ENCODE measurements at places on chromosomes 3 and 15. TPM values are rescaled to one million over a fixed set of nuclear protein-coding genes. Genes with fewer than 3 reads are reported as not detected.

Gene PCNP
- total RNA-seq = 152 TPM

DNA sequence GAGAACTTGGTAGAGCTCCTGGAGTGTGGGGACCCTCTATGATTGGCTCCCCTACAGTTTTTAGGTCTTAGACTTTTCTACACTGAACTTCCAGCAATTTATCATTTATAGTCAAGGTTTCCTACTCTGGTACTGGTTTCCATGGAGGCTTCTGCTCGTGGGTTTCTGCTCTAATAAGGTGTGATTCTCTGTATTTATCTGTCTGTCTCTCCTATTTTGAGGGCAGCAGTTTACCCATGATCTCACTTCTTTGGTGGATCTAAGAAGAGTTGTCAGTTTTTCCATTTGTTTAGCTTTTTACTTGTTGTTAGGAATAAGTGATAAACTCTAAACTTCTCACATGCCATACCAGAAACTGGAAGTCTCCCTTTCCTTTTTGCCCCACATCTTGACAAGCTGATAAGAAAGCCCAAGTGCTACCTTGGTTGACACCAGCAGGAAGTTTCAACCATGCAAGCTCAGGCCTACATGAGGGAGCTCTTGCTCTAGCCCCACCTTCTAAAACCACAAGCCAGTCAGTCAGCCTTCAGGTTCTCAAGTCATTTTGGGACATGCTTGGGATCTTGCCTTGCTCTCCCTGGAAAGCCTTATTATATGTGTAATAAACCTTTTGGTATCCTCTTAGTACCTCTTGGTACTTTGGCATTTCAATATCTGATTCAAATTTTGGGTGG, 10.0 kb downstream of the TIMMDC1 start:
- H3K27me3 ChIP-seq = peaks cover 2% of the 10 kb centered on the region
- no peaks in the 10 kb centered on the region for H3K4me1 ChIP-seq
- no peak overlapping the region for H3K27ac ChIP-seq
- peaks cover 33% of the 10 kb centered on the region for H3K36me3 ChIP-seq
- no peak overlapping the region for H3K4me3 ChIP-seq

GRCh38 chr15:52324109-52324508, 28.5 kb upstream of the MYO5C start:
- peaks cover 14% of the 10 kb centered on the region for H3K4me1 ChIP-seq
- H3K36me3 ChIP-seq = peaks cover 11% of the 10 kb centered on the region
- no peaks in the 10 kb centered on the region for H3K27me3 ChIP-seq
- DNase-seq = no peak
- H3K27ac ChIP-seq = no peak overlapping the region

- no peaks in the 10 kb centered on the region for H3K27me3 ChIP-seq
- H3K36me3 ChIP-seq = no peaks in the 10 kb centered on the region
- no peaks in the 10 kb centered on the region for H3K4me1 ChIP-seq
- no peak overlapping the region for H3K4me3 ChIP-seq
- no peak for DNase-seq
- no peak overlapping the region for H3K27ac ChIP-seq
Measured at GRCh38 chr3:146598535-146598934, 6.6 kb downstream of the PLSCR5 start.

- peak overlapping the region; percentile 89 for H3K4me3 ChIP-seq
- H3K27ac ChIP-seq = peak overlapping the region; percentile 76
- peaks cover 70% of the 10 kb centered on the region for H3K4me1 ChIP-seq
- H3K27me3 ChIP-seq = peaks cover 10% of the 10 kb centered on the region
Measured at GRCh38 chr15:39786447-39787056, 3.9 kb upstream of the FSIP1 start.

GRCh38 chr3:57252404-57252803, 24.9 kb downstream of the APPL1 start:
- H3K4me1 ChIP-seq = peaks cover 7% of the 10 kb centered on the region
- no peak overlapping the region for H3K27ac ChIP-seq
- H3K27me3 ChIP-seq = no peaks in the 10 kb centered on the region
- no peak for DNase-seq

DNA sequence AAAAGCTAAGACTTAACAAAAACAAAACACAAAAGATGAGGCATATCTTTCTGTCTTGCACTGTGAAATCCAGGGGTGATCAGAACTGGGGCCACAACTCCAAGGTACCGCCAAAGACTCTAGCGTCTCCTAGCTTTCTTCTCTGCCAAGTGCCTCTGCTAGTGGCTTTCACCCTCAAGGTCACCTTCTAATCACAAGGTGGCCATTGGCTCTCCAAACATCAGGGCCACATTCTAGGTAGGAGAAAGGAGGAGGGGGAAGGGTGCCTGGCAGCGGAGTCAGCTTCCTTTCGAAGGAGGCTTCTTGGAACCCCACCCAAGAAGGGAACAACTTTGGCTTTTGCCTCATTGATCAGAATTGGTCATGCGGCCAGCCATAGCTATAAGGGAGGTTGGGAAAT, 168.8 kb upstream of the SMAD3 start:
- 0 out of 2 replicates have a peak, but pooled peaks cover 6% of the 10 kb centered on the region for H3K36me3 ChIP-seq
- no peak overlapping the region for H3K4me3 ChIP-seq
- no peak for DNase-seq
- peaks cover 53% of the 10 kb centered on the region for H3K4me1 ChIP-seq
- H3K27me3 ChIP-seq = peaks cover 2% of the 10 kb centered on the region

Gene TPRG1
- total RNA-seq = 0.32 TPM

- no peak overlapping the region for H3K4me3 ChIP-seq
- DNase-seq = no peak
- H3K4me1 ChIP-seq = peaks cover 16% of the 10 kb centered on the region
- H3K36me3 ChIP-seq = no peaks in the 10 kb centered on the region
Measured at GRCh38 chr3:131806736-131807135, 228.1 kb downstream of the CPNE4 start.

Gene LINS1
- total RNA-seq = 7.4 TPM

DNA sequence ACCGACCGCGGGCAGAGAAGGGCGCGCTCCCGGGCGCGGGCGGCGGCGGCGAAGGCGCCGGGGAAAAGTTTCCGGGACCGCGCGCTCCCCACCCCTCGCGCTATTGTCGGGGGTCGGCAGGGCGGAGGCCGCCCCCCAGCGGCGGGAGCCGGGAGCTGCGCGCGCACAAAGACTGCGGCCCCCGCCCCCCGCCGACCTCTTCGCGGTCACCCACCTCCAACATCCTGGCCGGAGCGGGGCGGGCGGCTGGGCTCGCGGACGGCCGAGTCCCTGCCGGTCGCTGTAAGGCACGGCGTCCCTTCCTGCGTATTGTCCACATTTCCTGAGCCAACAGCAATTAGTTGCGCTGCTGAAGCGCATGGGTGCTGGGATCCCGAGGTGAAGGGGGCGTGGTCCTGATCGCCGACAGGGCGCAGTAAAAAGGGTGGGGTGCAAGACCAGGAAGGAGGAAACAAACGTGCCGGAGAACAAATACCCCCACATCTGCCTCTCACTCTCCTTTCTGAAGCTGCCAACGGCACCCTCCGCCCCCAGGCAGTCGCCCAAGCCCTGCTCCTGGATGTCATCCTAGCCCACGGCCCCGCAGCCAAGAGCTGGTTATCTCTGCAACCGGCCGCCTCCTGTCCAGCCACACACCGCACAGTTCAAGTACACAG, at the start of gene TMEM44:
Gene TMEM44 (minus strand): TSS at position 71 of the 656 bp plus-strand sequence. CDS start 204 bp downstream, outside the sequence.
- DNase-seq = peak; percentile 89
- H3K27me3 ChIP-seq = no peaks in the 10 kb centered on the region
- H3K4me3 ChIP-seq = peak within 1 kb of the TSS; percentile 95
- peaks cover 26% of the 10 kb centered on the region for H3K36me3 ChIP-seq
- peak within 1 kb of the TSS; percentile 92 for H3K27ac ChIP-seq

GRCh38 chr3:49867400-49867799, 2.3 kb downstream of the CAMKV start:
- no peak overlapping the region for H3K4me3 ChIP-seq
- no peak overlapping the region for H3K27ac ChIP-seq
- no peak for DNase-seq
- no peaks in the 10 kb centered on the region for H3K4me1 ChIP-seq
- H3K36me3 ChIP-seq = no peaks in the 10 kb centered on the region

DNA sequence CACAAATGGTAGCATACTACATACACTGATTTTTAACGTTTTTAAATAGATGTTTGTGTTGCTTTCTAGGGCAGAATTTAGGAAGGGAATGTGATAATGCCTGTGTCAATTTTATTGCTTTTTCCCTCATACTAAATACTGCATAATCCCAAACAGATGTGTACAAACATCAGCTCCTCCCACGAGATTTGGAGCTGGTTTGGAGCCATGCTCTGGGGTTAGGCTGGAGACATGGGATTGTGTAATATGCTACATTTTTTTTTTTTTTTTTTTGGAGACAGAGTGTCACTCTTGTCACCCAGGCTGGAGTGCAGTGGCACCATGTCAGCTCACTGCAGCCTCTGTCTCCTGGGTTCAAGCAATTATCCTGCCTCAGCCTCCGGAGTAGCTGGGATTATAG, 80.1 kb downstream of the EBLN2 start:
- DNase-seq = no peak
- peaks cover 19% of the 10 kb centered on the region for H3K27me3 ChIP-seq
- no peaks in the 10 kb centered on the region for H3K36me3 ChIP-seq

Gene TLR9
- 0.08 TPM for total RNA-seq

GRCh38 chr3:154123906-154124305, 2.7 kb downstream of the ARHGEF26 start:
- H3K4me1 ChIP-seq = no peaks in the 10 kb centered on the region
- no peak overlapping the region for H3K27ac ChIP-seq
- H3K27me3 ChIP-seq = peaks cover 14% of the 10 kb centered on the region
- H3K4me3 ChIP-seq = no peak overlapping the region
- H3K36me3 ChIP-seq = no peaks in the 10 kb centered on the region

DNA sequence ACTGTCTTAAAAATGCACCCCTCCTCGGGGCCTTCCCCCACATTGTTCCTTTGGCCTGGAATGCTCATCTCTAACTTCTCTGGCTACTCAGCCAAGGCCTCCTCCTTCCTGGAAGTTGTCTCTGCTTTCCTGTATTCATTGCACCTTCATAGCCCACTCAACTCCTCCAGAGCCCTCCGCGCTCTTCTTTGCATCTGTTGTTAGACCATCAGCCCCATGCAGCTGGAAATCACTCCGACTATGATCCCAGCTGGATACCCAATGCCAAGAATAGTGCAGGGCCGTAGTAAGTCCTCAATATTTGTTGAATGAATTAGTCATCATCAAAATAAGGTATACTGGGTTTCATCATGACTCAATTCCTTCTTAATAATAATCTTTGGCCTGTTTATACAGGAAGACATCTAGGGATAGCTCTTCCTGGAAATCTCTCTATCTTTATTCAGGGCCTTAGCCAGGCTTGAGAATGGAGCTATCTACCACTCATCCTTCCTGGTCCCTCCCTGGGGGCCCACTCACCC, 112.7 kb downstream of the SYNPR start:
- H3K36me3 ChIP-seq = no peaks in the 10 kb centered on the region
- no peak for DNase-seq
- H3K4me3 ChIP-seq = no peak overlapping the region

DNA sequence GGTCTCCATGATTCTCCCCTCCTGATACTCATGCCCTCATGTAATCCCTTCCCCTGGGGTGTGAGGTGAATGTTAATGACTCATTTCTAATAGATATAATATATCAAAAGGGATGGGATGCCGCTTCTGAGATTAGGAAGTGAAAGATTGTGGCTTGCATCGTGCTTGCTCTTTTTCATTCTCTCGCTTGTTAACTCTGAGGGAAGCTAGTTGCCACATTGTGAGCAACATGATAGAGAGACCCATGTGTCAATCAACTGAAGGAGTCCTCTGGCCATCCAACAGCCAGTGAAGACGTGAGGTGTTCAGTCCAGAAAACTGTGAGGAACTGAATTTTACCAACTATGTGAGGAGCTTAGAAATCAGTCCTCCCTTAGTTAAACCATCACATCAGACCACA, 28.9 kb upstream of the DRD3 start:
- DNase-seq = no peak
- H3K27me3 ChIP-seq = peaks cover 15% of the 10 kb centered on the region
- no peaks in the 10 kb centered on the region for H3K36me3 ChIP-seq

DNA sequence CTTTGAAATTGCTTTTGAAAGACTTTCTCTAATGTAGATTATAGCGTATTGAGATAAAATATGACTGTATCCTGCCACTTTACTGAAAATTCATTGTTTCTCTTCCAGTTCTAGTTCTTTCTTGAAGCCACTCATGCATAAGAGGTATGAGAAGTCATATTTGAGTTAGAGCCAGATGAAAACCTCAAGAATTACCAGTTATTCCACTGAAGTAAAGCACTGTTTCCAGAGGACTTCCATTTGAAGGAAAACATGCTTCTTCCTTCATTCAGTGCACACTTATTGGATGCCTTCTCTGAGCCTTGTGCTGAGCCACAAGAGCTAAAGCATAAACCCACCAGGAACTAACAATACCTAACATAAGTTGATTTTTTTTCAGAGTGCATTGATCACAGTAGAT, 513.4 kb downstream of the ZNF385D start:
- DNase-seq = peak; percentile 10
- H3K36me3 ChIP-seq = no peaks in the 10 kb centered on the region
- H3K27me3 ChIP-seq = no peaks in the 10 kb centered on the region
- H3K4me3 ChIP-seq = no peak overlapping the region

- no peaks in the 10 kb centered on the region for H3K36me3 ChIP-seq
- peak overlapping the region; percentile 13 for H3K4me3 ChIP-seq
- DNase-seq = no peak
- peak overlapping the region; percentile 76 for H3K27ac ChIP-seq
Measured at GRCh38 chr3:160698599-160699195, 21.7 kb downstream of the ARL14 start.

GRCh38 chr3:138338244-138338643, 8.6 kb upstream of the NME9 start:
- H3K4me1 ChIP-seq = peaks cover 7% of the 10 kb centered on the region
- H3K4me3 ChIP-seq = no peak overlapping the region
- H3K36me3 ChIP-seq = no peaks in the 10 kb centered on the region
- H3K27ac ChIP-seq = no peak overlapping the region

DNA sequence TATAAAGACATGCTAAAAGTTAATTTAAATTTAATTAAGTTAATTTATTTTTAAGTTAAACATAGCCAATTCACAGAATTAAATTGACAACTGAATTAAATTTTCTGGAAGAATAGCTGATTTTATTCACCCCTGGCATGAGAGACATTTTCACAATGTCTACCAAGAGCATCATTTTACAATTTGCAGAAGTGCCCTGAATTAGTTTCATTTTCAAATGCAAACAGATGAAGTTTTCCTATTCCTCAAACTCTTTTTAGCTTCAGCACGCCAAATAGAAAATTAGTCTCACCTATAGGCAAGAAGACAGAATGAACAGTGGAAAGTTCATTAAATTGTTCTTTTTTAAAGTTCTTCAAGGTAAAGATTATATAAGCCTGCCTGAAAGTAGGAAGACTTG, 259.3 kb downstream of the ZBBX start:
- no peaks in the 10 kb centered on the region for H3K36me3 ChIP-seq
- H3K4me3 ChIP-seq = no peak overlapping the region
- no peaks in the 10 kb centered on the region for H3K27me3 ChIP-seq
- H3K27ac ChIP-seq = no peak overlapping the region
- H3K4me1 ChIP-seq = no peaks in the 10 kb centered on the region

- no peaks in the 10 kb centered on the region for H3K4me1 ChIP-seq
- no peak for DNase-seq
- H3K27ac ChIP-seq = no peak overlapping the region
Measured at GRCh38 chr3:85591451-85591850, 632.7 kb downstream of the CADM2 start.

DNA sequence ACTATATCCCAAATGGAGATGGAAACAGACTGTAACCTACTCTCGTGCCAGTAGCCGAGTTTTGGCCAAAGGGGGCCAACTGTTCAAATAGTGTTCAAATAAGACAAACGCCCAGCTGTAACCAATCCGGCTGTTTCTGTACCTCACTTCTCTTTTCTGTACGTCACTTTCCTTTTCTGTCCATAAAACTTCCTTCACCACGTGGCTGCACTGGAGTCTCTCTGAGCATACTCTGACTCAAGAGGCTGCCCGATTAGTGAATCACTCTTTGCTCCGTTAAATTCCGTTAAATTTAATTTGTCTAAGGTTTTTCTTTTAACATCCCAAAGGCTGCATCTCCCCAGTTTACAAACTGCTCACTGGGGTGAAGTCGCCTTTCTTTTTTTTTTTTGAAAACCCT, 219.2 kb upstream of the P2RY1 start:
- H3K27ac ChIP-seq = peak overlapping the region; percentile 68
- peak overlapping the region; percentile 68 for H3K4me3 ChIP-seq
- peak; percentile 35 for DNase-seq
- no peaks in the 10 kb centered on the region for H3K27me3 ChIP-seq
